ENCODE measurements at places on chromosomes 3 and 15.

DNA sequence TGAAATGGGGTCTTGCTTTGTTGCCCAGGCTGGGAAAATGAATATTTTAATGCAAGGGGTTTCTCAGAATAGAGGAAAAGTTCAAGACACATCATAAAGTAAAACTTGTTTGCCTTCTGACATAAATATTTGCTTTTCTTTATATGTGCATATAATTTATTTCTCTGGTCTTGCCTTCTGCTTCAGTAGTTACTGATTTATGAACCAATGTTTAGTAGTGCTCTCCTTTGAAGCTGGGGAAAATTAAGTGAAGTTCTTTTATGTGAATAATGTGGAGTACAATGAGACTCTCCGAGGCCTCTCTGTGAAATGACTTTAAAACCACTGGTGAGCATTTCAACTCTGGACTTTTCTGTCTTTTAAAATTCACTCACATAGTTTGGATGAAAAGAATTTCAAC lies 55.6 kb downstream of the MAGI1 start:
- DNase-seq: no peak

DNA sequence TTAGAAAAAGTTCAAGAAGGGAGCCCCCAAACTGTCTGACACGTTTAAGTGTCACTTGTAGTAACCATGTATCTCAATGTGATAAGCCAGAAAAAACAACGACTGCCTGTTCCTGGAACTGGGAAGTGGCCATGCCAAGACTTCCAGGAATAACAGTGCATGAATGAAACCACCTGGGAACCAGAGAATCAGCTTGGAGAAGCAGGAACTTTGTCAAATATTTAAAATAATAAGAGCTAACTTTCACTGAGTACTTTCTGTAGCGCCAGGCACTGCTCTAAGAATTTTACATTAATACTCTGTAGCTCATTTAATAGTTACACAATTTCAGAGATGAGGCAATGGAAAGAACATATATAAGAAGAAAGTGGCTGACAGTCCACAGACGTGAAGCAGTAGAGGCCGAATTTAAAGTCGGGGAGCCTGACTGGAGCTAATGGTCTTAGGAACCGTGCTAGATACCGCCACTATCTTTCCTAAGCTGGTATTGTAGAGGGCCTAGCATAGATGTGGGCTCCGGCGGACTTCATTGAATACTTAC lies 876 bp downstream of the PLSCR1 start:
- no peak for DNase-seq

DNA sequence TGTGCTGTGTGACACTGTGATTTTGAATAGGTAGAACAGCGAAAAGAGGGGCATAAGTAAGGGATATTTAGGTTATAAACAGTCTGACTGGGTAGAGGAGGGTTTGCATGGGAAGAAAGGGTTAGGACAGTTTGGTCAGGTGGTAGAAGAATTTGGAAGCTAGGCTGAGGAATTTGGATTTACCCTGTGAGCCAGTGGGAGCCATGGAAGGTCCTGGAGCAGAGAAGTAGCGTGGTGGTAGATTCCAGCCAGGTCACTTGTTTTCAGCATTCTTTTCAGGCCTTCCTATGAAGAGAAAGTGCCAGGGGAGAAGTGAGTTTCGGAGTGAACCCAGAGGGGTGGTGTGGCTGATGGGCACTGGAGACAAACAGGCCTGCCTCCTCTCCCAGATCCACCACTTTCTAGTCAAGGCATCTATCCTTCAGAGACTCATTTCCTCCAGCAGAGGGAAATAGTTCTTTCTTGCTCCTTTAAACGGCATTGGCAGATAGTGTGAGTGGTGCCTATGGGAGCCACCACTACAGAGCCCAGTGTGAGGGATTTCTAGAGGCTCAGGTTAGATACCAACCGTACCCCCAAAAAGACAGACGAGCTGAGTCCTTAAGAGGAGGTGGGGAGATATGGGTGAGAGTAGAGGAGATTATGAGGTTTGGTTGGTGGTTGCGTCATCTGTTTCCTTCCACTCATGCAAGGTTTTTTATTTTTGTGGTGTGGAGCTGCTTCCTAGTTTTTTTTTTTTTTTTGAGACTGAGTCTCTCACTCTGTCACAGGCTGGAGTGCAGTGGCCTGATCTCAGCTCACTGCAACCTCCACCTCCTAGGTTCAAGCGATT lies 21.2 kb downstream of the PXK start:
- no peak for DNase-seq

GRCh38 chr15:20386198-20386597 lies 155.4 kb downstream of the GOLGA6L6 start:
- no peak for DNase-seq

- DNase-seq: no peak
Measured at GRCh38 chr3:50268276-50268675, 671 bp upstream of the SEMA3B start.

- DNase-seq: no peak
Measured at GRCh38 chr15:101538177-101538576, 48.7 kb upstream of the PCSK6 start.

DNA sequence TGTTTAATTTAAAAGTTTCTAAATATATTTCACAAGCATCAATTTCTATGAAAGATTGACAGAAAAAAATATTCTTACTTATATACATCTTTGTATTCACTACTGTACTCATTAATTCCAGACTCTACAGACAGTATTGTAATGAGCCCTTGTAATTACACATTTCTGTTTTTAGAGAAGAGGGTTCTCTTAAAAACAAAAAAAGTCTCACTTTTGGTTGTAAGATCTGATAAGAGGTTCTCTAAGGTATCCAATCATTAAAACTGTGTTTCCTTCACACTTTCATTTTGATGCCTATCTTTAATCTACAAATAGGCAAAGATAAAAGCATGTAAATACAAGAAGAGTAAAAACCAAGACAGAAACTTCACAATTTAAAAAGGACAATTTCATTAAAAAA lies 75.6 kb downstream of the FBXL22 start:
- no peak for DNase-seq

GRCh38 chr3:16369276-16369675 lies 104.3 kb downstream of the OXNAD1 start:
- DNase-seq: no peak

DNA sequence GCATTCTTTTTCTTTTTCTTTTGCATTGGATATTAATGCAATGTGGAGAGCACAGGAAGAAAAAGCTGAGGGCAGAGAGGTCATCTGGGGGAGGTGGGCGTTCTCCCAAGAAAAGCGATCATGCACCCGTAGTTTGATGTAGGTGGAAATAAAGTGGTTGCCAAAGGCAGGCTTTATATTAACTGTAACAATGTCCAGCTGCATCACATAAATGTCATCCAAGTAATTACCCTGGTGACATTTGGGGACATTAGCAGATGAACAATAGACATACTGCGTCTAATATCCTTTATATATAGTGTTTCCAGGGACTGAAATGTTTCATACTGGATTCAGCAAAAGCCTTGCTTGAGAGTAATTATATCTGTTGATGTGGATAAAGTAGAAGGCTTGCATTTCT lies 135.5 kb downstream of the CNTN6 start:
- DNase-seq: no peak

GRCh38 chr3:76361010-76361409 lies 575.7 kb upstream of the ZNF717 start:
- no peak for DNase-seq

DNA sequence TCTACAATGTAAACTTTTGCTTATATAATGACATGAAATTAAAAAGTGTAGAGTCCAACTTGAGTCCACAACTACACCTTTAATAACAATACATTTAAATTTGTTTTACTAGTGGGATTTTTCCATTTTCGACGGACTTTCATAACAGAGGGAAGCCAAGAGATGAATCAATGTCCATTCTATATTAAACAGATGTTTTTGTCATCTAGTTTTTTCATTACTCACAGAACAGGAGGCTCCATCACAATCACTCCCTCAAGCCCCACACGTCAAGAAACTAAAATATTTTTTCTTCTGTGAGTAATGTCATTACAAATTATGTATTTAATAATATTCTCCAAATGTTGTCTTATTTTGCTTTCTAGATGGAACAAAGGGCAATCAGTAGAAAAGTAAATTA lies 932.9 kb downstream of the ROBO1 start:
- no peak for DNase-seq

GRCh38 chr3:57079474-57079831 lies 19.0 kb downstream of the SPATA12 start:
- no peak for DNase-seq

DNA sequence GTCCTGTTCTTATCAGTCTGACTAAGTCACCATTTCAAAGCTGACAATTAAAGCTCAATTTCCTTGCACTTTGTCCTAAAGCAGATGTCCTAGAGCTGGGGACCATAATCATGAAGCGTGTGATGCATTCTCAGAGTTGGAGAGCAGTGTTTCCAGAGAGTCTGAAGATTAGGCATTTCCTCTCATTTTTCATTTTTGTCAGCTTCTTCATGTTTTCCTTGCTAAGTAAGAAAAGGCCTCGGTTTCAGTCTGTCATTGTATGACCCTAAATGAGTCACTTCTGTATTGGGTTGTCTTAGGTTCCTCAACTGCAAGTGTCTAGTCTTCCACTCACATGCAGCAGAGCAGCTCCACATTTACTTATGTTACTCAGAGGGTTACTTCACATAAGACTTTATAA lies 257.2 kb upstream of the TPRG1 start:
- no peak for DNase-seq

- no peak for DNase-seq
Measured at GRCh38 chr15:48177383-48177765, 721 bp downstream of the MYEF2 start.

- DNase-seq: no peak
Measured at GRCh38 chr3:16508591-16508995, 4.9 kb downstream of the RFTN1 start.

DNA sequence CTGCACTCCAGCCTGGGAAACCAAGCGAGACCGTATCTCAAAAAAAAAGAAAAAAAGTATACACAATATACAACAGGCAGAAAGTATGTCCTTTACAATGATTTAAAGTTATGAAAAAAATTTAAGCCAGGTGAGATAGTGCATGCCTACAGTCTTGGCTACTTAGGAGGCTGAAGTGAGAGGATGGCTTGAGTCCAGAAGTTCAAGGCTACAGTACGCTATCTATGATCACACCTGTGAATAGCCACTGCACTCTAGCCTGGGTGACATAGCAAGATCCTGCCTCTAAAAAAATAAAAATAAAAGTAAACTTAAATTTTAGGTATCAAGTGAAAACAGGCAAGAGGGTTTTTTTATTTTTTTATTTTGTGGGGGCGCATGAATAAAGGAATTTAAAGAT lies 3.1 kb upstream of the KNSTRN start:
- DNase-seq: no peak

DNA sequence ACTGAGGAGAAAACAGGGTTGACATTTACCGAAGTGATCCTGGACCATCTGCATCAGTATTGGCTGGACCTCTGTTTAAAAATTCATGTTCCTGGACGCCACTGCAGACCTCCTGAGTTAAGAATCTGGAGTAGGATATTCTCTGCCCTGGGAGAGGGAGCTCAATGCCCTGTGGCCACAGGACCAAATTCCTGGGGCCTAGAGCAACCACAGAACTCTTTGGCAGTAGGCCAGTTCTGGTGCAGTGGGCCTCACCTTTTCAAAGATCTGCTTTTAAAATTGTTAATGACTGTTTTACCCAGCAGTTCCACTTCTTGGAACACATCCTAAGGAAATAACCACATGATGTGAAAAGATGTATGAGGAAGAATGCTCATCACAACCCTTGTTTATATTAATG lies 133.3 kb upstream of the ADPGK start:
- DNase-seq: no peak

- no peak for DNase-seq
Measured at GRCh38 chr15:71800835-71801745, 9.3 kb upstream of the NR2E3 start.

GRCh38 chr15:26449291-26449690 lies 323.6 kb downstream of the GABRB3 start:
- DNase-seq: no peak

DNA sequence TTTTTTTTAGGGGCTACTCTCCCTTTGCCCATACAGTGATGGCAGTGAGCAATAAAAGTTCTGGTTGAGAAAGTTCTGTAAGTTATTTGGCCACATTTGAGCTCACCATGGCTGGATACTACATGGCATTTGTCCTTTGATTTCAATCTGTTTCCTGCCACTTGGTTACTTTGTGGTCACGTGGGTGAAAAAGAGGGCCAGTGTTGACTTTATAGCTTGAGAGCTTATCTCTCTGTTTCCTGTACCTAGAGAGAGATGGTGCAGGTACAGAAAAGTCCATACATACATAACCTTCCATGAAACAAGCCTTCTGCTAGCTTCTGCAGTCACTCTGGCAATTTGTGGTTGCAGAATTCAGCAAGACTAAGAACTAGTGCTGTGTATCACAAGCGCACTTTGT lies 23.4 kb upstream of the MECOM start:
- no peak for DNase-seq

GRCh38 chr3:151962352-151962751 lies 88.9 kb downstream of the SUCNR1 start:
- no peak for DNase-seq
